ENCODE measurements at places on chromosomes 1 and 21.
A peak's percentile ranks its signal among the peaks of the same experiment; 100 is the strongest.

DNA sequence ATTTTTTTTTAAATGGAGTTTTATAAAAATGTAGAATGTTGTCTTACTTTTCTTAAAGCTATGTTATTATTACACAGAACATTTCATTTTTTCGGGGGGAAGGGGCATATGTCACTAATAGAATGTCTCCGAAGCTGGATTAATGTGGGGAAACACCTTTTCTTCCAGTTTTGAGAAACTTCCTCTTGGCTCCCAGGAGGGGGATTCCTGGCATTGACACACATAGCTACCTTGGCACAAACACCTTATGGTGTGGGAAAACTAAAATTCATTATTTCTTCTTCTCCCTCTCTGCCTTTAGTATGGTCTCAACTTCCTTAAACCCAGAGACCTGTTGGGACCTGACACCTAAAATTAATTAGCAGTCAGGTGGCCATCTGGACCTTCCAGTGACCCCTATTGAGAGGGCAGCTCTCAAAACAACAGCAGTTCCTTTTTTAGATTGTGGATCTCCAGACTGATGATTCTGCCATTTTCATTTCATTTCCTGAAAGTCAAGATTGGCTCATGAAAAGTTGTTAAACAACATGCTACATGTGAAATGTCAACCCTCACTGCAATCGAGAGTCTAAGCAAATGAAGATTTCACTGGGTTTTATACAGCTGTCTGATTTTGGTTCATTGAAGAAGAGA, 70.1 kb upstream of the EDEM3 start:
- no peak for DNase-seq

DNA sequence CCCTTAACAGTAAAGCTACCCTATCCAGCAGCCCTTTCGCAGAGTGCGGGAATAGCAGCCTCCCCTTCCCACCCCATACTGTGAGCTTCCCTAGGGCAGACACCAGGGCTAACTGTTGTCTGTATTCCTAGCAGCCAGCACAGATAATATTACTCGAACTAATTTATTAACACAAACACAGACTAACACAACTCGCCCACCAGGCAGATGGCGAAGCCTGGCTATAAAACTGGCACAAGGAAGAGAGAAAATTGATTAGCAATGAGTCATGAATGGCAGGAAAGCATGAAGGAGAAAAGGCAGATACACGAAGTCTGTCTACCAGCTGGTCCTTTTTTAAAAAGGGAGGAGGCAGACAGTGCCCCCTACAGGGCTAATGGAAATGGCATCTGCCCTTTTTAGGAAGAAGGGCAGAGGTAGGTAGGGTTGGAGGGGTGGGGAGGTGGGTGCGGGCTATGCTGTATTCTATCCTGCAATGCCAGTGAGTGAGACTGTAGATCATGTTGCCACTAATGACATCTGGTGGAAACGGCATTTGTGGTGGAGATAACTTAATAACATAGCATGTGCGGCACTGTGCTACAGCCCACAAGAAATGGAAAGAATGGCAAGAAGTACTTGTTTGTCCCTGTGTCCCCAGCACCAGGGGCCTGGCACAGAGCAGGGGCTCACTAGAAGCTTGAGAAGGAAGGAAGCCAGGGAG, 30.6 kb upstream of the CTPS1 start:
- peak; percentile 55 for DNase-seq

GRCh38 chr1:101996825-101997465, at the start of gene OLFM3:
Gene OLFM3 (minus strand): TSS chr1:101996926.
- no peak for DNase-seq

- no peak for DNase-seq
Observed at GRCh38 chr1:33119050-33119449, 38.1 kb downstream of the AZIN2 start.

DNA sequence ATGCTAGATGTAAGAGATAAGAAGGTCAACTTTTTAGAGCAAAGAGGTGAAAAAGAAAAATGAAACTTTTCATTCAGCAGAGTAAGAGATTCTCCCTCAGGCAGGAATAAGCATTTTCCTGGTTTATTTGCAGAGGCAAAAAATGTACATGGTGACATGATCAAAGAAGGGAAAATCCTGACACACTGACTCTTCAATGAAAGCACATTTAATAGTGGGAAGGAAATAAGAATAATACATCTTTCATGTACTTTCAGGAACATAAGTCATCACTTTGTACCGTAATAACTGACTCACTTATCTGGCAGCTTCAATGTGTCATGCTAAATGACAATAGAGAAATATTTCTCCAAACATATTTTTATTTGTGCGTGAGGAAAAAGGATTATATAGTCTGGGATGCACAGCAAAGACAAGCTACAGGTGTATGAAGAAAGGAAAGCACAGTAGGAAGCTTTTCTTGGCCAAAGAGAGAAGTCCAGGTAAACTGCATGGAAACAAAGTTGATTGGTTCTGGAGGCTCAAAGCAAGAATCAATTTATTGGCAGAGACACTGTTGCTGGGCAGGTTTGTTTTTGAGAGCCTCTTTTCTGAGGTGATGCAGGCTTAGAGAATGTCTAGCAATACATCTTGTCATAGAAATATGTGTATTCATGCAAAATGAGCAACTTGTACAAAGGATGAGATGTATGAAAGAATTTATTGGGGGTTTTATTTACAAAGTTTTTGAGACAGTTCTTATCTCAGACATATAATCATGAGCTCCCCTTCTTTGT, 1409.0 kb downstream of the PLA2G4A start:
- DNase-seq: no peak

- peak; percentile 5 for DNase-seq
Observed at GRCh38 chr21:30839304-30839703, 9.7 kb upstream of the KRTAP7-1 start.

GRCh38 chr1:54516249-54516920, 31.6 kb upstream of the ACOT11 start:
- no peak for DNase-seq

- DNase-seq: no peak
Observed at GRCh38 chr1:186841599-186841998, 12.8 kb downstream of the PLA2G4A start.

GRCh38 chr1:88935522-88936222, 44.3 kb upstream of the GTF2B start:
- DNase-seq: peak; percentile 51

- DNase-seq: no peak
Observed at GRCh38 chr1:203519053-203519840, 25.3 kb downstream of the OPTC start.

- DNase-seq: no peak
Observed at GRCh38 chr1:222047366-222047765, 305.5 kb upstream of the DUSP10 start.

All from CD4-positive, alpha-beta T cell treated with Interleukin-17A for 1 hour (primary cell).